ENCODE measurements at places on chromosomes 4 and X.

GRCh38 chrX:130851569-130851968 lies 51.4 kb downstream of the ENOX2 start:
- no peak for DNase-seq

DNA sequence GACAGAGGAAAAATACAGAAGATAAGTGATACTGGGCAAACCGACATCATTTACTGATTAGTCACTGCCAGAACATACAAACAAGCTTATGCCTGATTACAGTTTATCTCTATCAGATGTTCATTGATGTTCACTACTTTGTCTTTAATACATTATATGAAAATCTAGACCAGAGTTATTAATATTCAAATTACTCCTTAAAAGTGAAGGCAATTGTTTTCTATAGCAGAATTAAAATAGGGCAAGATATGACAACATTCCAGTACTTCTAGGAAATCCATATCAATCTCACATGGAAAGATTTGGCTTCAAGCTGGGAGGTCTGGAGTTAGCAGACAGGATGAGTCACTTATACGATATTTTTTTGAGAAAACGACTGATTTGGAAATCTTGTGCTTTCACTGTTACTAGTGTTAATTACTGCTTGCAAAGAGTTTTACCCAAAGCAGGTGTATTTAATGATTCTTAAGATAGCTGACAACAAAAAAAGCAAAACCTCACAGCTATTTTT lies 31.8 kb downstream of the HPGD start:
- no peak for DNase-seq

- DNase-seq, result no peak
Measured at GRCh38 chr4:25146076-25146475, 14.2 kb downstream of the SEPSECS start.

DNA sequence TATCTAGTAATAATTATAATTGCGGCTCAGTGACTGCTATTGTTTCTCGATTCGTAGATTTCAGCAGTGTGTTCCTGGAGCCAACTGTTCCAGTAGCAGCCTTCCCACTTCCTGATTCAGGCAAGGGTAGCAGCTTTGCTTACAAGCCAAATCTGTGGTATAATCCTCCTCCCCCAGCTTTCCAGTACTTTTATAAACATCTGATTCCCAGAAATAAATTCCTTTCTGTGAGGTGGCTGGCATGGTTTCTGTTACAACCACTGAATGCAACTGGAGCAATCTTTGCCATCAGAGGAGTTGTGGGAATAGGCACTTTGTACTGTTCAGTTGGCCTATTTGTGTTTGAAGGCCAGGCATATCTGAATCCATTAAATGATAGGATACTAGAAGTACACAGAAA lies 80.0 kb downstream of the GLRA3 start:
- DNase-seq, result no peak

DNA sequence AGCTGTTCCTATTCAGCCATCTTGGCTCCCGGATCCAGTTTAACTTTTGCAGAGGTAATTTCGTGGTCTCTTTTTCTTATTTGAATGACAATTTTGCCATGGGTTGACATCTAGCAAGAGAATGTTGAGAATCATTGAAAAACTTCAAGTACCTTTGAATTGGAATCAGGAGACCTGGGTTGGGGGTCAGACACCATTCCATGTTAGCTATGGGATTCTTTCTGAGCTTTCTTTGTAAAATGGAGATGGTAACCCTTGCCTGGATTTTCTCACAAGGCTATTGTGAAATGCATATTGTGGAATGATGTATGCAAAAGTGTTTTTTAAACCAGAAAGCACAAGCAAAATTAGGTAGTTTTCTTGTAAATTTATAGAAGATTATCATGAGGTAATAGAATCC lies 79.1 kb upstream of the HAND2 start:
- DNase-seq, result no peak

- no peak for DNase-seq
Measured at GRCh38 chr4:54229631-54230483, 764 bp downstream of the PDGFRA start.

- DNase-seq, result no peak
Measured at GRCh38 chr4:159142241-159142640, 39.4 kb downstream of the RAPGEF2 start.

- no peak for DNase-seq
Measured at GRCh38 chrX:55816023-55816422, 98.5 kb downstream of the RRAGB start.

GRCh38 chrX:11244636-11245035 lies 48.6 kb upstream of the AMELX start:
- DNase-seq, result no peak

DNA sequence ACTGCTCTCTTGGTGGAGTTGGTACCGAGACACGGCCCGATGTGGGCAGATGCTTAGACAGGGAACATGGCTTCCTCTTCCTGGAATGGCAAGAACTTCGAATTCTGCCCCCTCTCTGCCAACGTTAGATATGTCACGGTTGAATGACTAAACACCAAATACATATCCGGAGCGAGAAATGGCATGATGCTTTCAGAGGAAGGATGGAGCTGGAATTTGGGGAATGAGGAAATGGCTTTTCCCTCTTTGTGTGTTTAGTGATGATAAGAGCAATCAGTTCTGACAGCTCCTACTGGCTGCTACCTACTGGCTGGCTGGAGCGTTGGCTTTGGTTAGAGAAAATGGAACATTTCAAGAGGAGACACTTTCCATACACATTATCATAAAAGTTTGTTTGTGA lies 140.0 kb downstream of the DHRSX start:
- no peak for DNase-seq

- DNase-seq, result no peak
Measured at GRCh38 chrX:15328821-15329220, 6.5 kb downstream of the PIGA start.

DNA sequence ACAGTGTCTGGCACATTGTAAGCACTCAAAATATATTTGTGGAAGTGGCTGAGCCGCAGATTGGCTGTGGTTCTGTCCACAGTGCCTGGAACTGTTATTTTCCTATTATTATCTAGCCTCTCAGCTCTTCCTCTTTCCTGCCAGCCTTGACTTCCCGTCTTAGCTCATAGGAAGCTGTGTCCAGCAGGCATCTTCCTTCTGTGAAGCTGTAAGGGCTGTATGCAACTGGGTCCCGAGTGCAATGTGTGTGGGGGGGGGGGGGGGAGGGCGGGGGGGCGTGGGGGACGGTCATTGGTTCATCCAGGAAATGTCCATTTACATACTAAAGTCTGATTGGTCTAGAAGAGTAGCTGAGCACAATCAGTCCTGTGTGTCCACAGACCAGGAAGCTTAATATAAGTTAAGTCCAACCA lies 210.7 kb downstream of the PDGFRA start:
- DNase-seq, result no peak

GRCh38 chrX:126141014-126141413 lies 25.1 kb downstream of the DCAF12L2 start:
- DNase-seq, result no peak

- no peak for DNase-seq
Measured at GRCh38 chr4:181162676-181163075, 1080.5 kb upstream of the TENM3 start.

DNA sequence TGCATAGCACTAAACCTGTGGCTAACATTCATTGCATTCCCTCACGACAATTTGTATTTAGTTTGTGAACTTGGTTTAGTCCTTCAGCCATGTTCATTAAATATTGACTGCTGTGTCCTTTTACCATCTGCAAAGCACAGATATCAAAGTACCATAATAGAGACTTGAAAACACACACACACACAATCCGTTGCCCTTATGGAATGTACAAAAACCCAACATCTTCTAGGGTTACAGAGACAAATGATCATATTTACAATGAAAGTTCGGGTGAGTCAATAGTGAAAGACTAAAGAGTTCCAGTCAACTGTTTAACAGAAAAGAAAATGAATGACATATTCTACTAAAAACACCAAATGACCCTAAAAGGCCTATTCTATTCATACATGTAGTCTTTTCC lies 50.8 kb upstream of the TXK start:
- DNase-seq, result no peak

DNA sequence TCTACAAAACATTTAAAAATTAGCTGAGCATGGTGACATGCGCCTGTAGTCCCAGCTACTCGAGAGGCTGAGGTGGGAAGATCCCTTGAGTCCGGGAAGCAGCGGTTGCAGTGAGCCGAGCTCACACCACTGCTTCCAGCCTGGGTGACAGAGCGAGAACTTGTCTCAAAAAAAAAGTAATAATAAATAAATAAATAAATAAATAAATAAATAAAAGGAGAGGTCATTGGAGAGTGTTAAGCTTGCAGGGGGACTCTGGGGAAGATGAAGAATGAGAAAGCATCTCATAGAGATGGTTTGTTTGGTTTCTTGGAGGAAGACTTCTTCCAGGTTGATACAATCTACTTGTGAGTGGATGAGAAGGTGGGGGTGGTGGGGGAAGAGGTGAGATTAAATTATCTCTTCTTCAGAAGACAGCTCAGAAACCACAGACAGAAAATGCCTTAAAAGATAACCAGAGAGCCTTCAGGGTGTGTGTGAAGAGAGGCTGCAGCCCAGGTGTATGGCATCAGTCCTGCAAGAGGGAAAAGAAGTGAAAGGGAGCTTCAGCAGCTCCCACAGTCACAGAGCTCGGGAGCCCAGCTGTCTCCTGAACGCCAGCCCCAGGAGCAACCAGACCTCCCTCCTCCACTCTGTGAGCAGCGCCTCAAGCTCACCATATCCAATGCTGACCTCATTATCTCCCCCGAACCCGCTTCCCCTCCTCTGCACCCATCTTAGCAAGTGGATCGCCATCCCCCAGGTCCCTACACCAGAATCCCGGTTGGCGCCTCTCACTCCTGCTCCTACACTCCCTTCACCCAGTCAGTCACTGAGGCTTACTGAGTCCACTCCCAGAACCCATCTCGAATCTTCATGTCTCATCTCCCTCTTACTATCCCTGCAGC lies 48.2 kb downstream of the RBM47 start:
- no peak for DNase-seq

DNA sequence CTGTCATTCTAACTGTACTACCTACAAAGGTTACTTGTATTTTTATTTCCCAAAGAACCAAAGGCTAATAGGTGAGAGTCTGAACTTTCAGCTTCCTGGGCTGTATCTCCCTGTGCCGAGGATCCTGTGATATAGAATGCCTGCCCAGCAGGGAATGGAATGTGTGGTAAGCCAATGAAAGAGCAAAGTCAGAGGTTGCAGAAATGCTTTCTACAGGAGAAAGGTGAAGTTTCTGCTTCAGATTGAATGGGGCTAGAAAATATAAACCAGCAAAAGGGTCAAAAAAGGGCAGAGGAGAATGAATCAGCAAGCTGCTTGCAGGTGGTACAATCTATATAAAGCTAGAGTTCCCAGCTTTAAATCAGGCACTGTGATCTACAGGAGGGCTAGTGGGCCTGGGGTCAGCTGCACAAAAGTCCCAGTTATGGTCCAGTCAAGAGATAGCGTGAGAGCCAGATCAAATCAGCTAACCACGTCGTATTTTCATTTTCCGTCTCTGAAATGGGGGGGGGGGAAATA lies 146.1 kb downstream of the DCTD start:
- no peak for DNase-seq

DNA sequence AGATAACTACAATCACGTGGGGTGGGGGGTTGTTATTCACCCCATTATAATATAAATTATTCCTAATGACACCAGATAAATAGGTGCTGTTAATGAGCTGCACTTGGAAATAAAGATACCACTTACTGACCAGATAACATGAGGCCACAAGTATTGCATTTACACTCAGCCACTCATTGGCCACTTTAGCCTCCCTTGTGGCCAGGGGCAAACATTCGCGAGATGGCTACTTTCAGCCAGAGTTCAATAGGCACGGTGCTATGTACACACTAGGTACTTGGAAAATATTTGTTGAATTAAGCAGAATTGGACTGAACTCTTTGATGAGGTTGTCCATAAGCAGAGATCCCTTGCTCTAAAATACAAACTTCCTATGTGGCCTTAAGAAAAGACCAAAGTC lies 713.7 kb upstream of the TENM3 start:
- DNase-seq, result no peak

GRCh38 chr4:48863728-48864127 lies 32.8 kb downstream of the OCIAD1 start:
- DNase-seq, result no peak

DNA sequence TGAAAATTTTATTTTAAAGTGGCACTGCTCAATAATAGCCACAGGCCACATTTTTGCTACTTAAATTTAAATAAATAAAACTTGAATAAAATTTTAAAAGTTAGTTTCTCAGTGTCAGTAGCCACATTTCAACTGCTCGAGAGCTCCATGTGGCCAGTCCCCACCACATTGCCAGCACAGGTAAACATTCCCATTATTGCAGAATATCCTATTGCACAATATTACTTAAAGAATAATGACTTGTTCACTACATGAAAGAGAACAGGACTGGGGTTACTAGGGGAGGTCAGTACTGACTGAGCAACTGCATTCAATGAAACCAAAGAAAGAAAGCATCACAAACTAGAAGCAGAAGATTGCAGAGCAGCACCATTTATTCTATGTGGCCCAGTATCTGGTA lies 2201.6 kb upstream of the TENM3 start:
- no peak for DNase-seq

Measured in stimulated activated CD8-positive, alpha-beta memory T cell treated with anti-CD3 and anti-CD28 coated beads, Interleukin-12 subunit alpha, Interleukin-12 subunit beta, amount 100 ng/mL, for 1 hour (primary cell).